ENCODE measurements at places on chromosomes 16 and 17.

DNA sequence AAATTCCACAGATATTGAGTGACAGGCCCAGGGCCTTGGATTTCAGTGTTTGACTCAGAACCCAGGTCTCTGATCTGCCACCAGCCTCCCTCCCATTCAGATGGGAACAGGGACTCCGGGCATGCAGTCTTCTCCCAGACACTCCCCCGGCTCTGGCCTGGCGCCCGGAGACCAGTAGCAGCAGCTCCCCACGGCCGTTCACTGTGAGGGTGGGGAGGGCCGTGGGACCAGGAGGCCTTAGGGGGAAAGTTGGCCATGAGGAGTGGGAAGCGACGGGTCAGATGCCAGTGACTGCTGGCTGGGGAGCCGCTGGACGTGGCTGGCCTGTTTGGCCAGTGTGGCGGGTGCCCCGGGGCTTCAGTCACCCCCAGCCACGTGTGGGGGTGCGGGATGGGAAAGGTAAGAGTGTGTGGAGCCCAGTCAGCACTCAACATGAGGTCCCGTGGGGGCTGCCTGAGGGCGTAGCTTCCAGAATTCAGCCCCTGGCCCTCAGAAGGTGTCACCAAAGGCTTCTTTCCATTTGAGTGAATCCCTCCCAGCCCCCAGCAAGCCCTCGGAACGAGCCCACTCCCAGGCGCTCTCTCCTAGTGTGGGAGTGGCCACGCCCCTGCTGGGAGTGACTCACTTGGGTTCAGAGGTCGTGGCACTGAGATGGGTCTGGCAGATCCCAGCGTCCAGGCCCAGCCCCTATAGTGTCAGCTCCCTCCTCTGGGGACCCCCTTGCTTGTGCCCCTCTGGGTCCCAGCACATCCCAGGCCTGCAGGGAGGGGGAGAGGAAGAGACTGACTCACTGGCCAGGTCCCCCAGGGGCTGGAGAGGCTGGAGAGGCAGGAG lies 309.4 kb downstream of the SEC14L1 start:
- no peak for DNase-seq

DNA sequence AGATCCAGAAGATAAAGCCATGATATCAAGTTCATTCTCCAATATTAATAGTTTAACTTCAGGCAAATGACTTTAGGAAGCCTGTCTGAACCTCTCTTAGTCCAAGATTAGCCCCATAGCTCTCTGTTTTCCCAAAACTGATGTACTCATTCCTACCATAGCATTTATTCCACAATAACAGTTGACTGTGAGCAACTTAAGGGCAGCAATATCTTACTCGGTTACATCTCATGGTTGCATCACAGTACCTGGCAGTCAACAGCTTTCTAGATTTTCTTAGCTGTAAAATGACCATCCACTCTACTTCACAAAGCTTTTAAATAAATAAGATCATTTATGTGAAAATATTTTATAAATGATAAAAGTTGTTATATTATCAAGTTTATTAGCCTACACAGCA lies 58.2 kb upstream of the STAC2 start:
- no peak for DNase-seq

- no peak for DNase-seq
These were observed 22.8 kb downstream of the SPAG9 start for GRCh38 chr17:51097708-51098446.

DNA sequence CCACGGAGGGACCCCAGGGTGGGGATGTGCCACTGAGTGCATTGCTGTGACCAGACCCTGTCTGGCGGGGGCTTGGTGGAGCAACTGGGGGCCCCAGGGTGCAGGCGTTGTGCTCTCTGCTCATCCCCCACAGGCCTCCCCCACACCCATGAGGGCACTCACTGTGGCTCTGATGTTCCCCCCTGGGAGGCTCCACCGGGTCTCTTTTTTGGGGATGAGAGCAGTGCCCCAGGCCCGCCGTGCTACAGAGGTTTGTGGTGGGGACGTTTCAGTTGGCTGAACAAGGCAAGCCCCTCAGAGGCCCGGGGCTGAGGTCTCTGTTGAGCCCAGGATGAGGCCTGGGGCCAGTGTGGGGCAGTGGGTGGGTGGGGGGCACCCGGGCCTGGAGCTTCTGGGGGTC lies 2.5 kb downstream of the CCDC78 start:
- DNase-seq: no peak

Measured in activated CD4-positive, alpha-beta T cell treated with anti-CD3 and anti-CD28 coated beads for 24 hours (primary cell).